Omental fat pad (tissue), 4 donors: ENCODE measurements at places on chromosomes 5 and 9.

DNA sequence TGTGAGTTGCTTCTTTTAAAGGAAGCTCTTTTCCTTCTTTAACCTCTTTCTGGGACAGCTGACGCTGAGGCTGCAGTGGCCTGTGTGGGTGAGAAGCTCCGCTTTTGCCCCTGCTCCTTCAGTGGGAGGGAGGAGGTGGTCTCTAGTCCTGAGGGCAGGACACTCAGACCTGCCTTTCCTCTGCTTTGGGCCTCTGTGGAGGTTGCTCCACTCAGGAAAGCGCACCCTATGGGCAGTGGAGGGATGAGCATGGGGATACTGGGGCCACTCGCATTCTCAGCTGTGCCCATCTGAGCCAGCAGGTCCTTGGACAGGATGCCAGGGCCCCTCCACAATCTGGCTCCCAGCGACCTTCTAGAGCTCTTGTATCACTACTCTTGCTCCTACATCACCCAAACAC lies 111.5 kb downstream of the NSG2 start:
- no peak for DNase-seq

- DNase-seq: no peak
Observed at GRCh38 chr5:40619421-40619820, 60.3 kb upstream of the PTGER4 start.

DNA sequence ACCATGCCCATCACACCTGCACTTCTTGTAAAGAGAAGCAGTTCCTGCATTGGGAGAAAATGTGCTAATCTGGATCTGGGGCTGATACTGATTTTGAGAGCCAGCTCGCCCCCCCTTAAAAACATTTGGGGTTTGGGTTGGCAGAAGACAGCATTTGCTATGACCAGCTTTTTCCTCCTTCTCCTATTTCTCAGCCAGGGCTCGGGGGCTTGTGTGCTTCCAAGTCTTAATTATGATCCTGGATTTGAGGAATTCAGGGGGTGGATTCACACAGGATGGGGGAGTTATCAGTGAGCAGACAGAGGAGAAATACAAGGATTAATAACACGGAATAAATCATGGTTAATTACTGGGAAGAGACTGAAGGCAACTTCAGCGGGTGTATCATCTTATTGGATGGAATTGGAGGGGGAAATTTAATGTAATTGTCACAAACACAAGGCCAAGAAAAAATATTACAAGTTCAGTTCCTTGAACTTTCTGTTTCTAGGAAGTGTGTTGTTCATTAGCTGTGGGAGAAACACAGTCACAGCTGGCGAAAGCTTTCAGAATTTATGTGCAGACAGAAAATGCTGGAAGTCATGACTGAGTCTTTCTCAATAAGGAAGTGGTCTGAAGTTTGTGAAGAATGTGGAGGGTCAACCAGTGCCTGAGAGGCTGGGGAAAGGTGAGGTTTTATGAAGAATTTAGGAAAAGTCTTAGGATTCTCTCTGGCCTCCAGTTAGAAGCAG lies 15.3 kb downstream of the C9orf152 start:
- DNase-seq: no peak

DNA sequence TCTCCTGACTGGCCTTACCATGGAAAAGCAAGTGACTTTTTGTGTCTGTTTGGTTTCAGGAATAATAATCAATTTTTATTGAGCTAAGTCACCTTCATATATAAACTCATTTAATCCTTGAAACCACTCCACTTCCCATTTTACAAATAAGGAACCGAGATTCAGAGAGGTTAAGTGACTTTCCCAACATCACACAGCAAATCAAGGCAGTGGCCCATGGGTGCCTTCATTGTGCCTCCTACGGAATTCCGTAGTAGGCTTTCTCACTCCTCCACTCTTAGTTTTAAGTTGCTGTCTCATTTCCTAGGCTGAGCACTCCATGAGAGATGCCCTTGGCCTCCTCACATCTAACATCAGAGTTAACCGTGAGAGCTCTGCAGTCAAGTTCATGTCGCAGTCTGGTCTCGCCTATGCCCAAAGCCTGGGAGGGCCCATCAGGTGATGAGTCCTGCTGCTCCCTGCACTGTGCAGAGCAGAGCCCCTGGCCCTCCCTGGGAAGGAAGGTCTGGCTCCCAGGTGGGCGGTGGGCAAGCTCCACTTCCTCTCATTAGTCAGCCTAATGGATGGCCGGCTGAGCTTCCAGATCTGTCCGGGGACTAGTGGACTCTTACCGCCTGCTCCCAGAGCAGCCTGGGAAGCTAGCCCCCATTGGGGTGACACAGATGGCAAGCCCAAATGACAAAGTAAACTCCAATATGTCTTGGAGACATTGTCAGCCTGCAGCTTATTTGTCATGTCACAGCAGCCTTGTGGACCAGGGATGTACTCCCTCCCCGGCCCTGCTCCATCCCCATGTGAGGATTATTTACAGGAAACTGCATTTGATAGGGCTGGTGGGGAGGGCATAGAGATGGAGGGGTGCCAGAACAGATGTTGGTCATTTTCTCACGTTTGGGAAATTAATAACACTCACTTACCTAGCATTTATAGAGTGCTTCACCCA lies 123.4 kb downstream of the MVB12B start:
- no peak for DNase-seq

GRCh38 chr5:179413711-179414458 lies 68.6 kb upstream of the ADAMTS2 start:
- DNase-seq: no peak

DNA sequence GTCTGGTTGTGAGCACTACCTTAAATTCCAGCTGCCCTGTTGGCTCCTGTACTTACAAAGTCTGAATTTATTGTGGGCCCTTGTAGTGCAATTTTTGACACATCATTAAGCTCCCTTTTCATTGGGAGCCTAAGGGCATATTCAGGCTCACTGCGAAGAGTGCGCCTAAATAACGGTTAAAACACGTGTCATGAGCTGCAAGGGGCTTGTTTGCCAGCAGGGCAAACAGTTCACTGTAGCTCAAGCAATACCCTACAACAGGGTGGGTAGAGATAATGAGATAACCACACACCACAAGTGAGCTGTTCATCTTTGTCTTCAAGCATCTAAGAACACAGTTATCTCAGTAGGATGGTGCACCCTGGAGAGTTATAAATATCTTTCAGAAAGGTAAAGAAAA lies 214.2 kb downstream of the SLF1 start:
- DNase-seq: no peak

DNA sequence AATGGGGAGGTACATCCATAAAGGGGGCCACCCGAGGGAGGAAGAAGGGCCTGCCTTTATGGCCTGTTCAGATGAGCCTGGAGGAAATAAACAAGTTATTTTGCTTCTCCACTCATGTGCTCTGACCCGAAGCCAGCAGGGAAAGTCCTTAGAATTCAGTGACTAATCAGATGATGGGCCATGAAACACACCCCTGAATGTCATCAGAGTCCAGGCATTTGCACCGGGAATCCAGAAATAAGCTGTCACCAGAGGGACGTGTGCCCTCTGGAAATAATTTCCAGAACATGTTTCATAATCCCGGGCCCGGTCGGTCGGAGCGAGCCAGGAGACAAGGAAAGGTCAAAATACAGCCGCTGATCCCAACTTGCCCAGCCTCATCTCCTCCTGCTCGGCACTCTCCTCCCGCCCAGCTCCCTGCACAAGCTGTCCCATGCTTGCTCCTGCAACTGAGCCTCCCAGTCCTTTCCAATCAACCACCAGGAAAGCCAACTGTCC lies 73.6 kb upstream of the ZNF622 start:
- DNase-seq: peak; percentile 33

GRCh38 chr5:103402851-103403250 lies 144.3 kb downstream of the MACIR start:
- no peak for DNase-seq

DNA sequence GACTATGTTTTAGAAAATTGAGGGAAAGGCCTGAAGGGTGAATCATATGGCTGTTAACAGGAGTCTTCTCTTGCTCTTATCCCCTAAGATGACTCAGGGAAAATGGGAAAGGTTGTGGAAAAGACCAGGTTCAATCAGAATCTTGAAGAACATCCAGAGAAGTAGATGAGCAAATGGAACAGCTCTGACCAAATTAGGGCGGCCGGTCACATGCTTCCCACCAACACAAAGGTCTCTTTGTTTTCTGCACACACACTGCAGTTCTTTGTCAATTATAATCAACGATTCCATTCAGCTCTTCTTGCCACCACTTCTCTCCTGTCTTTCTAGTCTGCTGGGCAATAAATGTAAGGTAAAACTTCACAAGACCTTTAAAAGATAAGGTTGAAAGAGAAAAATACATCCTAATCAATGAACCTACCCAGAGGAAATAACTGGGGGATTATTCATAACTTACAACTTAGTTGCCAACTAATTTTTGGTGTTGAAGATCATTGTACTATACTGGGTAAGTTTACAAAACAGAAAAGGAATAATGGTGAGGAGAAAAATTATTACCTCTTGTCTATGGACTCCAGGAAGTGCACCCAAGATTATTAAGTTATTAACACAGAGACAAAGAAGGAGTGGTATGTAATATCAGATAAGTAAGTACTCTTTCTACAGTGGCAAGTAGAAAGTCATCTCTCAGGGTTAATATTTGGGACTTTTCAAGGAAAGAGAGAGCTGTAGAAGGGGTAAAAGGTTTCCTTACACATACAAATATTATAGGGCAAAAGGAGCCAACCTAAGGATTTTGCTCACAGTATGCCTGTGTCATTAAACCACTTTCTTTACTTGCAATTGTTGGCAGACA lies 441.9 kb upstream of the PIK3R1 start:
- no peak for DNase-seq

DNA sequence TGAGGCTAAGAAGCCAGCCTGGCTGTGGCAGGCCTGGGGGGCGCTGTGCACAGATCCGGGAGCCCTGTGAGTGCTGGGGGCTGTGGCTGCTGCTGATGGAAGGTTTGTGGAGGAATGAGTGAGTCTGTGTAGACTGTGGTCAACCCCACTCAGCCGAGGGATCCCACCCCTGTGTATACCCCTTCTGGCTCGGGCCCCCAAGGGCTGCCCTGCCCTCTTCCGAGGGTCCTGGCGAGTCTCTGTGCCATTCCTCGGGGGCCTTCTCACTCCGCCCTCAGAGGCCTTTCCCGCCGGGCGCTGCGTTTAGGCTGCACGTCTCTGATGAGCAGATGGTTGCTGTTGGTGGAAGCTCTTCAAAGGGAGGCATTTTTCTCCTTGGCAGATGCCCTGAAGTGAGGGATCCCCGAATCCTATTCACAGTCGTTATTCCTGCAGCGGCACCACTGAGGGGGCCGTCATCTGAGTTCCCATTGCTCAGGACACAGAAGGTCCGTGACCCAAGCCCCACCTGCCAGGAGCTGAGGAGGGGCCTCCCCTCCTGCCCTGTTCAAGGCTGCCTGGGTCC lies 94.1 kb downstream of the RXRA start:
- no peak for DNase-seq

GRCh38 chr5:151491062-151491461 lies 43.7 kb downstream of the SLC36A1 start:
- no peak for DNase-seq

- no peak for DNase-seq
Observed at GRCh38 chr5:1255081-1255561, 29.9 kb downstream of the SLC6A18 start.

DNA sequence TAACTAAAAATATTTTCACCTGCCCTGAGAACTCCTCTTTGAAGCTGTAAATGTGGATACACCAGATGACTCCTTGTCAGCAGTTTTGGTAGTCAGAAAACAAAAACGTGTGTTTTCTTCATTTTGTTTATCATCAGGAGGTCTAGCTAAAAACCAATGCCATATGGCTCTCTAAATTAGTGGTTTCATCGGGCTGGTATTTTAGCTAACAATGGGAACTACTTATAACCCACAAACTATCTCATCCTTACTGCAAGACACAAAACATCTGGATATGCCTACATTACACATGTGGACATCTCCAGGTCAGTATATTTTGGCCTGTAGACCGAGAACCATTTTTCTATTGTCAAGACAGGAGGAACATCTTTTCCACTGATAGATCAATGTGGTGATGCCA lies 56.2 kb downstream of the GAS1 start:
- no peak for DNase-seq

DNA sequence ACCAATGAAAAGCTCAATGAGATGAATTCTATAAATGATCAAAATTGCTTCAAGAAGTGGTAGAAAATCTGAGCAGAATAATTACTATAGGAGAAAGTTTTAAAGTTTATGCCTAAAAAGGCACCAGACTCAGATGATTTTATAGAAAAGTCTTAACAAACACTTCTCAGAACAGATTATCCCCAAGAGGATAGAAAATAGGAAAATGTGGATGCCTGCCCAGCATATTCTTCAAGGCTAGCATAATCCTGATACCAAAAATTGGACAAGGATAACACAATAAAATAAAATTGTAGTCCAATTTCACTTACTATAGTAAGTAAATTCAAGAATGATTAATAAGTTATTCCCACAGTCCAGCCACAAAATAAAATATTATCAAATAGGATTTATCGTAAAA lies 397.0 kb downstream of the NR2F1-AS1 start:
- DNase-seq: no peak

- DNase-seq: no peak
Observed at GRCh38 chr9:10721301-10721700, 108.5 kb upstream of the PTPRD start.

- no peak for DNase-seq
Observed at GRCh38 chr9:93267091-93267541, 83.2 kb downstream of the WNK2 start.

DNA sequence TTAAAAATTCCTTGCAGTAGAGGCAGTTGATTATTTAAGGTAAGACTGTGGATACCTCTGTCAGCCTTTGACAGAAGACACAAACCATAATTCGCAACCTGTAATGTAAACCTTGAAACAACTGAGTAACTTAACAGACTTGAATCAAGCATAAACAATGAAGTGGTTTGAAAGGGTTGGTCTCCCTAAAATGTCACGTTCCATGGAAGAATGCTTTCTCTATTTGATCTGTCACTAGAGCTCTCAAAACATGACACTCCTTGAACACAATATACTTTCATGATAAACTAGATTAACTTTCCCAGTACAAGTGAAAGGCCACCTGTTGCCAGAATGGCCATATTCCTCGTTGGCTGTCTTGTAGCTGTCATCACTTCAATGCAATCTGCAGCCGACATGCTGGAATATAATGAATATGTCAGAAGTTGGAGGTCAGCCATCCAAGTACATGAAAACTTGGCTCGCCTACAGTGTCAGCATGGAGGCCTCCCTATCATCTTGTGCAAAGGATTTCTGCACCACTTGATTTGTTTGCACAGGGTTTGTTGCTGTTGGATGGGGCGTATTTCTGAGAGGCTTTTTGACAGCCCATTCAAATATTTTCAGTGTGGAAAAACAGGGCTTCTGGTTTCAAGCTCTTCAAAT lies 228.0 kb downstream of the TLE4 start:
- DNase-seq: no peak

- DNase-seq: no peak
Observed at GRCh38 chr5:172885597-172886340, 51.7 kb downstream of the ERGIC1 start.

DNA sequence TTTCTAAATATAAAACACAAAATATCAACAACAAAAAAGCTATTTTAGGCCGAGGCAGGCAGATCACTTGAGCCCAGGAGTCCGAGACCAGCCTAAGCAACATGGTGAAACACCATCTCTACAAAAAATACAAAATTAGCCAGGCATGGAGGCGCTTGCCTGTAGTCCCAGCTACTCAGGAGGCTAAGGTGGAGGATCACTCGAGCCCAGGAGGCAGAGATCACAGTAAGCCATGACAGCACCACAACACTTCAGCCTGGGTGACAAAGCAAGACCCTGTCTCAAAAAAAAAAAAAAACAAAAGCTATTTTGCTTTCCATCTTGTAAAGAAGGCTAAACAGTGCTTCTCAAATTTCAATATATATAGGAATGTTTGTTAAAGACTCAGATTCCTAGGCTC lies 11.3 kb downstream of the C5orf15 start:
- DNase-seq: no peak
